CD4-positive, alpha-beta T cell treated with Interleukin-4 for 1 hour (primary cell): ENCODE measurements at places on chromosomes 11 and 22.

DNA sequence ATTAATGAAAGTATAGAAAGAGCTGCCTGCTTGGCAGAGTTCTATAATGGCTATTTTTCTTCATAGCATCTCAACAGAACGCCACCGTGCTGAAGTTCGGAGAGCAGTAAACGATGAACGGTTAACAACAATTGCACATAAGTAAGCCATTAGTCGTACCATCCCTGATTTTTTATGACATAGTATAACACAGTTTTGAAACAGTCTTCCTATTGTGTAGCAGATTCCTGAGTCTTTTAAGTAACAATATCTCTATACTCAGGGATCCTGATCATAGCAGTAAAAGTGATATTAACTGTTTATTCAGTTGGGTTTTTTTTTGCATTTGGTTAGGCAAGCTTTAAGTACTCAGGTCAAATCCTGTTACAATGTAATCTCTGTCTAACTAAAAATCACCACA, 8.4 kb downstream of the EMSY start:
- no peak for DNase-seq

DNA sequence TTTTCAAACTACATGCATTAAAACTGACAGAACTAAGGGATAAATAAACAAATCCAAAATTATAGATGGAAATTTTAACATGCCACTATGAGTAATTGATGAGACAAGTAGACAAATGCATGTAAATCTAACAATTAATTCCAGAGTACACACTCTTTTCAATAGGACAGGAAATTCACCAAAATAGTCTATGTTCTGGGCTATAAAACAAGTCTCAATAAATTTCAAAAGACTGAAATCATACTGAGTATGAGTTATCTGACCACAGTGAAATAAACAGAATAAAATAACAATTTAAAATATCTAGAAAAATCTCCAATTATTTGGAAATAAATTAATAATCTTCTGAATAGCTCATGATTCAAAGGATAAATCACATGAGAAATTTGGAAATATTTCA, 38.5 kb upstream of the ME3 start:
- no peak for DNase-seq

DNA sequence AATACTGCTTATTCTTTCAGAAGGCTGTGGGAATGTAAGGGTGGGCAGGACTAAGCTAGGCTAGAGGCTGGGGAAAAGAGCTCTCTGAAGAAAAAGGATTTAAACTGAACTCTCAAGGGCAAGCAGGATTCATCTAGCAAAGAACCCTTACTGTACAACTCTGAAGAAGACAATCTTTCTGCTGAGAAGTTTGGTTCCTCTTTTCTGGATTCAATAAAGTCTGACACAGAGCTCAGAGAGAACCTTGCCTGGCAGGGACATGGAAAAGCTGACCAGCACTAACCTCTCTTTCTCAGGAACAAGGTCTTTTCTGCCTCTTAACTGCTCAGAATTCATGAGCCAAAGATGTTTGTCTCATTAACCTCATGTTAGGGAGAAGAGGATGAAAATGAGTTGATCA, 388.4 kb upstream of the DDI1 start:
- no peak for DNase-seq

GRCh38 chr11:6203327-6203726, 2.0 kb upstream of the C11orf42 start:
- peak; percentile 15 for DNase-seq

DNA sequence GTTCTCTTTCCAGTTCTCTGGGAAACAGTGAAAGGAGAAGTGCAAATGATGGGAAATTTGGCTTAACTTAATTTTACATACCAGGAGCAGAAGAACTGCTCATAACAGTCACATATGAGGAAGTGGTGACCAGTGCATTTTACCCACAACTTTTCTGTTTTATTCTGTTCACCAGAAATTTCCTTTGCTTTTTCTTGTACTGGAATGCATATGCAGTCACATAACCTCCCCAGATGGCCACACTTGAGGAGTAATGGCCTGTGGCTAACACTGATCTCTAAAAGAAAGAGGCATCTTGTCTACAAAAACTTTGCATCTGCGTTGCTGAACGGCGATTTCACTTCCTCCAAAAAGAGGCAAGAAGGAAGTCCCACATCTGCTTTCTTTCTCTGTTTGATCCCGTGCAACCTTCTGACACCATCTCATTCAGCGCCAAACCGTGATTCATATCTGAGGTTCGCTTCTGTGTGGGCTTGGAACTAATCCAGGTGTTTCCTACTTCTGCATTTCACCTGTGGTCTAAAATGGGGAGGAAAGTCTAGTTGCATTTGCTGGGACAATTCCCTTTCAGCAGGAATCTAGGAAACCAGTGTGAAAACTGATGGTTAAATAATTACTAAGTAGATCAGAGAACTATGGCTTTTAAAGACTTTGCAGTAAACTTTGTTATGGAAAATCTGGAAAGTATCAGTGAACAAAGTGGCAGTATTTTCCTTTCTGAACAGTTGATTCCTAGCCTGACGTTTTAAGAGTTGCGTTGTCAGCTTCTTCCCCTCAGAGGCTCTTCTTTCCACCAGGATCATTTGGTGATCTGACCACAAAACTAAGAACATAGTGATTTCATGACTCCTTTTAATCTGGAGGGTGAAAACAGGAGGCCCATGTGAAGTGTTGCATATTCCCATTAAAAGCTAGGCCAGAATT, 4.2 kb upstream of the MPEG1 start:
- DNase-seq, result peak; percentile 26

GRCh38 chr11:63573881-63574855, 11.0 kb upstream of the PLAAT2 start:
- peak; percentile 56 for DNase-seq

DNA sequence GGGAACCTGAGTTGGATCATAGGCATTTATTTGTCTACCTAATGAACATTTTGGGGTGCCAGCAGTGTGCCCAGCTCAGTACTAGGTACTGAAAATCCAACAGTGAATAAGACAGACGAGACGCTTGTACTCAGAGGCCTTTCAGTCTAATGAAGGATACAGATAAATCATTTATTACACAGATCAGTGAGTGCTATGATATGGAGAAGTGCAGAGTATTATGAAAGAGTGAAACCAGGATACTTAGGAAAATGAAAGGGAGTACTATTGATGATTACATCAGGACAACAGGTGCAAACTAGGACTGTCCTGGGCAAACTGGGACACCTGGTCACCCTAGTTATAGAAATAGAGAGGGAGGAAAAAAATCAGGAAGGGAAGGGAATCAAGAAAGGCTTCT, 207.5 kb upstream of the NCAM1 start:
- no peak for DNase-seq

DNA sequence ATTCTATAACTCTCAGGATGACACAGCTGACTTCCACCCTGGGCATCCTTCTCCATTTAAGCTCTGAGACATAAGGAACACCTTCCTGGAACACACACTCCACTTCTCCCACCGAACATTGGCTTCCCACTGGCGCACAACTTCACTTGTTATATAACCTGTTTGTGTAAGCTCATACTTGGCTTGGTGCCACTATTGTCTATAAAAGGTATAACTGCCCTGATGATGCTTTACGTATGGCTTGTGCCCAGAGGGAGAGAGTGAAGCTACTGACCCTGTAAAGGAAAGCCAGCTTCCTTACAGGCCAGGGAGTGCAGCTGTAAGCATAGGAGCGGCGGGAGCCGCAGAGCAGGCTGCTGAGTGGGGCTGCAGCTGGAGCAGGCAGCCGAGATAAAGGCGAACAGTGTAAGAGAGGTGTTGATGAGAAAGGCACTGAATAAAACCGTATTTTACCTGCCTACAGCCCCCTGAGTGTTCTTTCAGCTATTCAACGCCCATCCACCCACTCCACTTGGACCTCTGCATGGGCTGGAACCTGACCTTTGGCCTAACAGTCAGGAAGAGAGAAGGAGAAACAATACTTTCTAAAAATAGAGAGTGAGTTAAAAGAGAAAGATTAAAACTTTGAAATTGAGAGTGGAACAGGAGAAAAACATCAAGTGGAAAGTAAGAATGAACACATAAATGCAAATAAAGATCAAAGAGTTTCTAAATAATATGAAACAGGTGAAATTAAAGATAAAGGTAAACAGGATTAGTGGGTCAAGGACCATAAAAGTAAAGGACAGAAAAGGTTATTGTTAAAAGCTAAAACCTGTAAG, 252.1 kb upstream of the ARHGAP42 start:
- DNase-seq, result no peak

- DNase-seq, result no peak
Observed at GRCh38 chr11:59785818-59786217, 24.8 kb downstream of the MRPL16 start.

- no peak for DNase-seq
Observed at GRCh38 chr11:84675396-84676025, 951.6 kb downstream of the DLG2 start.
